Right lung (tissue), 10 donors: ENCODE measurements at places on chromosomes 12 and 14. TPM values are rescaled to one million over a fixed set of nuclear protein-coding genes. Genes with fewer than 3 reads are reported as not detected.

DNA sequence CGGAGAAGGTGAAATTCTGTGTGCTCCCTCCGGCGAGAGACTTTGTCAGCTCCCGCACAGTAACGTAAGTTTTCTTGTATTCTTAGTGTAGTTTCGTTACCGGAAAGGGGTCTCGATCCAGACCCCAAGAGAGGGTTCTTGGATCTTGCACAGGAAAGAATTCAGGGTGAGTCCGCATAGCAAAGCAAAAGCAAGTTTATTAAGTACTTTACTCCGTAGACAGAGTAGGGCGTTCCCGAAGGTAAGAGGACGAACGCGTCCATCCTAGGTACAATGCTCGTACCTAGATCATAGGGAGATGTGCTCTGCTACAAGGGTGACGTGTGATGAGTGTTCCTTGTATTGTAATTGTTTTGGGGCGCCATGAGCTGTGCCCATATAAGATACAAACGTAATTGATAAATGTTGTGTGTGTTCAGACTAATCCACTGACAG lies 293 bp downstream of the IFI27L1 start:
- DNase-seq: no peak

NFYB gene
- polyA plus RNA-seq: 111 TPM

GRCh38 chr14:69204753-69205152 lies 13.5 kb downstream of the EXD2 start:
- DNase-seq: no peak

DNA sequence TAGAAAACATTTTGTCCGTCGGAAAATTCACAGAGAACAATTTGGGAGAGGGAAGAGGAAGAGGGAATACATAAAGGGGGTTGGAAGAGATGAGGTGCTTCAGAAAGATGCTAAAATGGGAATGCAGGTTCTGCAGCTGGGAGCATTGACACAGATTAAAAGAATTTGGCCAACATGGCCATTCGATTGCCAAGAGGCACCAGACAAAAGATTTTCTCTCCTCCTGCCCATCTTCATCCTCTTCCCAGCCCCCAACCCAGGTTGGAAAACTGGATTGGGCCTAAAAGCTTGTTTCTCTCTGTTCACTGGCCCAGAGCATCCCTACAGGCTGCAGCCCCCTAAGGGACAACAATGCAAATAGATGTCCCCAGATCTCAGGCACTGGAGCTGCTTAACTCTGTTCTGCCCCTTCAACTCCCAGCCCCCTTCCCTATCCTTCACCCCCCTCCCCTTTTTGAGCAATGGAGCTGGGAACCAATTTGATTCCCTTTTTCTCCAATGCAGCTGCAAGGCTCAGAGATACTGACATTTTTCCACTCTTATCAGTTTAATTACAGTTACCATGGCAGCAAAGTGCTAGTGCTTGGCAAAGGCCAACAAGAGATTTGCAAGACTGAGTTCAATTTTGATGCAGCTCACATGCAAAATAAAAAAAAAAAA lies 1.9 kb downstream of the LMO3 start:
- peak; percentile 57 for DNase-seq

SCN8A gene
- polyA plus RNA-seq: 1.2 TPM

LRP1-AS gene
- polyA plus RNA-seq: 0.91 TPM

SSTR1 gene
- polyA plus RNA-seq: 3.1 TPM

DNA sequence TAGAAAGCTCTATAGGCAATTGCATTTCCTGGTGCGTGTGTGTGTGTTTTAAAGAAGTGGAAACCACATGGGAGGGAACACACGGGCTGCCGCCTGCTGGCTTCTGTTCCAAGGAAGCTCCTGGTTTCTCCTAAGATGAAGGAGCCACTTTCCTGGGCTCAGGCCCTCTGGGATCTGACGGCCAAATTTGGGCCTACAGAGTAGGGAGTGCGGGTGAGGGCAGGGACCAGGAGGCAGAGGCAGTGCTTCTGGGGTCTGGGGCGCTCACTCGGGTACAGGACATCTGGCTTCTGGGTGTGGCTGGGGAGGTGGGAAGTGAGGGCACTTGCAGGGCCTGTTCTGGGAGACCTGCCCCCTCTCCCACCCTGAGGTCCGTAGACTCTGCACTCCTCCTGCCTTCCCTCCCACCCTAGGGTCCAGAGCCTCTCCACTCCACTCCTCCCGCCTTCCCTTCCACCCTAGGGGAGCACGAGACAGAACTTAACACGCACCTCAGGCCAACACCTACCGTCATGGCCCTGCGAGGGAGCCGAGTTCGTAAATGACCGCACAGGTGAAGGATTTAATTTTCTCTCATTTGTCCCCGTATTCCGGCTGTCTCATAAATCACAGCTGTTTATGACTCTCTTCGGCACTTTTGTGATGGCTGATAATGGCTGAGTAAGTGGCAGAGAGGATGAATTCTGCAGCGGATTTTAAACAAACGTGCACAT lies 127.7 kb downstream of the KIF26A start:
- no peak for DNase-seq

GRCh38 chr12:72017054-72017651 lies 78.5 kb downstream of the TPH2 start:
- DNase-seq: peak; percentile 76

LRP10 gene
- 51.0 TPM for polyA plus RNA-seq

- DNase-seq: no peak
Observed at GRCh38 chr12:22272335-22273151, 62.0 kb downstream of the ST8SIA1 start.

DNA sequence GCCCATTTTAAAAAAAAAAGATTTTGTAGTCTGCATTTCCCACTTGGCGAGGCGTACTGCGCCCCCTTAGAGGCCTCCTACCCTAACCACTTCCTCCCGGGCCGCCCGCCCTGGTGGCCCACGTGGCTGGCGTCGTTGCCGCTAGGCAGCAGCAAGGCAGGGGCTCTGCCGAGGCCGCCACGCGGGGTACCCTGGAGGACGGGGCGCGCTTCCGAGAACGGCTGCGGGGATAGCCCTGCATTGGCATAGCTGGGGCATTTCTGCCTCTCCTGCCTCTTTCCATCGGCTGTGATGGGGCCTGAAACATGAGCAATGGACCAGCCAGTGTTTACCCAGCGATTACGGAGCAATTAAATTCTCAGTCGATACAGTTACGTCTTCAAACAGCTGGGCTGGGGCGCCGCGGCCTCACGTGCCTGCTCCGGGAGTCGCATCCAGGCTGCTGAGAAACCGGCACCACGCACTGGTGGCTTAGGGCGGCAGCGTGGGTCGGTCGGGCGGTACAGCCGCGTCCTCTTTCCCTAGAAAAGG lies 38.0 kb downstream of the IQSEC3 start:
- DNase-seq: no peak

DNA sequence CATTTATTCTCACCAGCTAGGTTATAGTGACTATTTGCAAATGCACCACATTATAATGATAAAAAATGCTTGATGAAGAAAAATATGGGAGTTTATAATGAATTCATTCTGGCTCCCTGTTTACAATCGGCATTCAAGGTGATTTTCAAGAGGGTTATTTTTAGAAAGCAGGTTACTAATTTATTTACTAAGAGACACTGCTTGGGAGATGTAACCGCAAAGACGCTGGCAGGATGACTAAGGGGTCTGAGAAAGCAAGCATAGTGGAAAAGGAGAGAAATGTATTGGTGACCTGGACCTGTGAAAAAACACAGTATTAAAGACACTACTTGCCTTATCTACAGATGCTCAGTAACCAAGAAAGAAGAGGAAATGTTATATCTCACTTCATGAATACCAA lies 13.3 kb upstream of the PITPNM2 start:
- no peak for DNase-seq

DNA sequence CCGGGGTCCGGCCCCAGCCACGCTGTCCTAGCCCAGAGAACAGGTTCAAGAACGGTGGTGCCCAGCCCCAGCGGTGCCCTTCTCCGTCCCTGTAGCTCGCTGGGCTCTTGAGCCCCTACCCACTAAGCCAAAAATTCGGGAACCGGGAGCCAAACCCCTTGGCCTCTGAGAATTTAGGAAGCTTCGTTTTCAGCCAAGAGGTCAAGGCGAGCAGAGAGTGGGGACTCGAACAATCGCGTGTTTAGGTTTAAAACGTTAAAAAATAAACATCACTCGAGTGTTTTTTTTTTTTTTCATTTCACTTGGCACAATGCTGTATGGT lies 6.2 kb downstream of the SIX1 start:
- DNase-seq: no peak

GRCh38 chr14:35374263-35374712 lies 30.3 kb downstream of the NFKBIA start:
- DNase-seq: no peak

- no peak for DNase-seq
Observed at GRCh38 chr12:25236626-25237025, 14.1 kb downstream of the KRAS start.

- no peak for DNase-seq
Observed at GRCh38 chr14:58535044-58535443, 102.7 kb upstream of the DACT1 start.

GRCh38 chr14:54572316-54572715 lies 5.4 kb downstream of the SAMD4A start:
- no peak for DNase-seq
